Left renal pelvis (tissue), 4 donors: ENCODE measurements at places on chromosomes 13 and 19.
A peak's percentile ranks its signal among the peaks of the same experiment; 100 is the strongest.

GRCh38 chr19:23394511-23394910, 760 bp downstream of the ZNF91 start:
- peak; percentile 6 for DNase-seq

- DNase-seq: no peak
These were observed 5.0 kb upstream of the GRIN3B start for GRCh38 chr19:995051-995827.

DNA sequence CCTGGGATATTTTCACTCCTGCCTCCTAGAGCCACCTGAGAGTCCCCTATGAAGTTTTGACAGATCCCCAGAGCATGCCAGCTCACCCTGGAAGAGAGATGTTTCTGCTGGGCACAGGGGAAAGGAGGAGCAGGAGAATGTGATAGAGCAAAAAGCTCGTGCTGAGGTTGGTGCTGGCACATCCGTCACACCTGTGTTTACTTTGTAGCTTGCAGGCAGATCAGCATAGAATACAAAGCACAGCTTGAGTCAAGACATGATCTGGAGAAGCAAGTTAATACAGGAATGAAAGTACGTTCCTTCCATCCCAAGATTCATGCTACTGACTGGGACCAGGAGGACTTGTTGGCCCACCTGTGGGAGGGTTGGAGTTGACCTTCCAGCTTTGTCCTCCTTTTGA, 46.1 kb downstream of the HSPH1 start:
- DNase-seq: no peak

DNA sequence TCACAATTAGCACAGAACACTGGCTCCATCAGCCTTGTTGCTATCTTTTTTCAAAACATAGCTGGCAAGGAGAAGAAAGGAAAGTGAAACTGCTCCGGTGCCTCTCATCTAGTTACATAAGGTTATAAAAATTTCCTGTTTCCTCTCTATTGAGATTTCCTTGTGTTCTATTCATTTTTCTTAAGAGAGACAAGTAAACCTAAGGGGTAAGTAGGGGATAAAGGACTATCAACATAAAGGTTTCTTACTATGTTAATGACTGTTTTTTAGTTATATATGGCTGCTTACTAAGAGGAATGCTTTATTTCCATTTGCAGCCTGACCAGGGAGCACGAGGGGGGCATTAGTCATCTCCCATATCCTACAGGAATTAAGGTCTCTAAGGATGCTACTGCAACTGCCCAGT, 73.2 kb upstream of the MLNR start:
- DNase-seq: no peak

DNA sequence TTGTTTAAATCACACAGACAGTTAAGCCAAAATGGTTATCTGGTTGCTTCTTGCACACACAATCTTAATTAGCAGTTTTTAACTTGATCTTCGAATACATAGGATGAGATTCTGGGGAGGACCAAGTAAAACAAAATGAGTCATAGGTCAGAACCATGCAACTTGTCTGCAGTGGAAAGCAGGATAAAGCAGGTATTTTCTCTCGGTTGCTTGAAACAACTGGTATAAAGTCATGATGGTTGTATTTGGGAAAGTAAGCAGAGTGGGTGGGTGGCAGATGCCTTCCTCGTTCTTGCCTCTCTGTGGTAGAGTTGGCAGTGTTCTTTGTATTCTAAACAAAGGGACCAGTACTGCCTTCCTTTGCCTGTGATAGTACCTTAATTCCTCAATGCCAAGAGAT, 167.0 kb downstream of the COG6 start:
- DNase-seq: no peak

DNA sequence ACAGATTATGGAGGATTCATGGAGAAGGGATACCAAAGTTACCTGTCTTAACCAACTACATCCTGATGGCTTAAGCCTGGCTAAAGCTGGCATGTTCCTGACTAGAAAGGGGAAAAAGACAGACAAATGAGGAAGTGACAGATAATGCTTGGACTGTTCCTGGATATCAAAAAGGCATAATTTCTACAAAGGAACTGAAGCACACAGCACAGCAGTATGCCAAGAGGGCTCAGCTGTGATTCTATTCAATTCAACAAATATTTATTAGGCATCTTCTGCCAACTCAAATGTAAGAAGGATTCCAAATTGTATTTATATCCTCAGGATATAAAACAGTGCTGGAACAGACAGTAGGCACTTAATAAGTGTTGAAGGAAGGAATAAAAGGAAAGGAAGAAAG, 59.5 kb downstream of the KLF12 start:
- no peak for DNase-seq

- DNase-seq: no peak
These were observed 7.0 kb downstream of the PIP5K1C start for GRCh38 chr19:3693025-3693925.

GRCh38 chr13:101465877-101466276, 13.4 kb downstream of the ITGBL1 start:
- no peak for DNase-seq

GRCh38 chr13:26377038-26377437, 123.1 kb downstream of the CDK8 start:
- no peak for DNase-seq

DNA sequence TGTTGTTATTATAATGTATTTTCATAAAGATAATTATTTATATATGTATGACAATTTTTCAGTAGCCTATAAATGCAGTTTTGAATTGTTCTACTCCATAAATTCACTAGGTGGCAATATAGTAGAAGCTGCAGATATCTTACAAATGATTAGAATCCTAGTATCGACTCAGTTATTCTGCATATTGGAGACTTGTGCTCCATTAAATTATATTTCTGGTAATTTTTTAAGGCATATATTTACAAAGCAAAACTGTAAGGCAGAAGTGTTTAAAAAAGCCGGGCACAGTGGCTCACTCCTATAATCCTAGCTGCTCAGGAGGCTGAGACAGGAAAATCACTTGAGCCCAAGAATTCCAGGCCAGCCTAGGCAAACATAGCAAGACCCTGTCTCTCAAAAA, 58.7 kb downstream of the DPY19L3 start:
- no peak for DNase-seq

DNA sequence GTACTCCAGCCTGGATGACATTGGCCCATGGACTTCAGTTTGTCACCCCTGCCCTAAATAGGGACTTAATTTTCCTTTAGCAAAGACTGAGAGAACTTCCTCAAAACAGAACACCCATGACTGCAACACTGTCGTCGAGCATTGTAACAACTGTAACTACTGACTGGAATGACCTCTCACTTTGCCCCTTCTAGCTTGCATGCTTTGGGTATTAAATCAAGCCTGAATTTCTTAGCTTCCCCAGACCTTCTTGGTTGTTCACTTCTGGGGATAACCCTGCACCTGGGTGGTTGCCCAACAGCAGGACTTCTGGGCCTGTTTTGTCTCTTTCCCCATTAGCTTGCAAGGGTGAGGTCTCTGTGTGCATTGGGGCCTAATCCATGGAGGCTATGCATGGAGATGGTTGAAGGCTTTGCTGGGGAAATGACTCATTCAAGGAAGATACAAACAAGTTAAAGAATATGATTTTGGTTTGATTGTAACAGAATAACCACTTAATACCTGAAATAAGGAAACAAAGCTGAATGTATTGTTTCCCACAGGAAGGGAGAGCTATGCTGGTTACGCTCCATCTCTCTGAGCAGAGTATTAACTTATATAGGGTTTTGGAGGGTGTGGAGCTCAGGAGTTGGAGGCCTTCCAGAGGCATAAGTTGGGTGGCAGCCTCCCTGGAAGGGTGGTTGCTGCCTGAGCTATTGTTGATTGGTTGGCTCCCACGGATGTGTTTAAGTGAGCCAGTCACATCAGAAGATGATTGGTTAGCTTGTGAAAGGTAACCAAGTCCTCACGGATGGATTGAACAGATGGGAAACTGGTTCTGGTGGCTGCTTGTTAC, 34.7 kb upstream of the UBAC2 start:
- DNase-seq: no peak

DNA sequence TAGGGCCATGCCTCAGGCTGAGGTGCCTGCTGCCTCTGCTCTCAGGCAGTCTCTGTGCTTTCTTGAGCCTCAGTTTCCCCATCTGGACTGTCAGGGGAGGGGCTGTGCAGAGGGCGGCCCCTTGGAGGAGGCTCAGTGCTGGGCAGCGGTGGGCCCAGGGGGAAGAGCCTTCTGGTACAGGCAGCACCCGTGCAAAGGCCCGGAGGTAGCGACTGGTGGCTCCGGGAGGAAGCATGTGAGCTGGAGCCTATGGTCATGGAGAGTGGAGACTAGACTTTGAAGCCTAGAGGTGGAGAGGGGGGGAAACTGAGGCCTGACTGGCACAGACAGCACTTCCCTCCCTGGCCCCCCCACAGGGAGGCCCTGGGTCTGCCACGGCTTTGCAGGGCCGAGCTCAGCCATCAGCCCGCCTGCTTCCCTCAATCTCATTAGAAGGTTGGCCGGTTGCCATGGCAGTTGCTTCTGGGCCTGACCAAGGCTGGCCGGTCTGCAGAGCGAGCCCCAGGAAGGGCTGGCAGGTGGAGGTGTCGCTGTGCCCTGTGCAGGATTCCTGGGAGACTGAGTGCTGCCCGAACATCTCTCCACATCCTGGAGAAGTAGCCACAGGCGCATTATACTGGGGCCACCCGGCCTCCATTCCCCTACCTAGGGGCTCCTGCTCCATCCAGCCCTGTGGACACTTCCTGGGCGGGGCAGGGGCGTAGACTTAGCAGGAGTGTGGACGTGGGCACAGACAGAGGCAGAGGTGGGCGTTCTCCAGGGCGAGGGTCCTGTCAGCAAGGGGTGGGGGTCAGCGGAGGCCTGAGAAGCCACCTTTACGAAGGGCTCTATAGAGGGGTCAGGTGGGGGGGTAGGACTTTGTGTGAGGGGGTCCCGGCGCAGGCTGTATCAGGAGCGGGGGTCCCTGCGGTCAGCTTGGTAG, 53.2 kb downstream of the CRTC1 start:
- no peak for DNase-seq

GRCh38 chr19:6718741-6719539, 1.5 kb downstream of the C3 start:
- DNase-seq: no peak

DNA sequence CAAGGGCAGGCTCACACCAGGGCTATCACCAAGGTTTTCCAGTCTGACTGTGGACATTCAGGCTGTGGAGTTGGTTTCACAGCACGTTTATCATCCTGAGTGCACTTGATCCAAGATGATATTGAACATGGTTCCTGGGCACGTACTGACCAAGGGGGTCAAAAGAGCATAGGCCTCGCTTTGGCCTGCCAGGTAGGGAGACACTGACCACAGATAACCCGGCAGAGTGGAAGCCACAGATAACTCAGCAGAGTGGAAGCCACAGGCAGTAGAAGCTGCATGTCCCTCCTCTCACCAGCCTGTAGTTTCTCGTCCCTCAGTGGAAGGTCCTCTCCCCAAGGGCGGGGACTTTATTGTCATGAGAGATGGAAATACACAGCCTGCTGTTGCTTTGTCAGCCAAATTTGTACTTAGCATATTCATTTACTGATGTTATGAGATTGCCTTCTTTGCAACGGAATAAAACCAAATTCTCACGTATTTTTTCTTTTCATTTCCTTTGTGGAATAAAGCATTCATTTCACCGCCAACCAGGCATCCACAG, 8.8 kb upstream of the KRTDAP start:
- no peak for DNase-seq

- peak; percentile 94 for DNase-seq
These were observed at the start of gene ZNF91 for GRCh38 chr19:23395041-23395721. Gene ZNF91, minus strand, starts transcription at chr19:23395471. Its CDS starts 117 bp downstream, at chr19:23395354.

GRCh38 chr19:13127051-13127450, 9.0 kb downstream of the NACC1 start:
- DNase-seq: no peak

DNA sequence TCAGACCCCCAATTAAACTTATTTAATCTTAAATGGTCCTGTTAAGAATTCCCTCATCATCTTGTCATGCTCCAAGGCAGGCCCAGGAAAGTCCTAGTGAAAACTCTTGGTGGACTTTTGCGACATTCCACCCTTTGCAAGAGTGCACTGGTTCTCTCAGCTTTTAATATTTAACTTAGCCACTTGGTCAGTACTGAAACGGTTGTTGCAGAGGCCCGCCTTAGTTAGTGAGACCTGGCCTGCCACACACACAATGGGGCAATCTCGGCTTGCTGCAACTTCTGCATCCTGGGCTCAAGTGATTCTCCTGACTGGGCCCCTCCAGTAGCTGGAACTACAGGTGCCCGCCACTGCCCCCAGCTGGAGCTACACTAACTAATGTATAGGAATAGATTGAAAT, 1366.0 kb downstream of the UQCRFS1 start:
- DNase-seq: no peak

DNA sequence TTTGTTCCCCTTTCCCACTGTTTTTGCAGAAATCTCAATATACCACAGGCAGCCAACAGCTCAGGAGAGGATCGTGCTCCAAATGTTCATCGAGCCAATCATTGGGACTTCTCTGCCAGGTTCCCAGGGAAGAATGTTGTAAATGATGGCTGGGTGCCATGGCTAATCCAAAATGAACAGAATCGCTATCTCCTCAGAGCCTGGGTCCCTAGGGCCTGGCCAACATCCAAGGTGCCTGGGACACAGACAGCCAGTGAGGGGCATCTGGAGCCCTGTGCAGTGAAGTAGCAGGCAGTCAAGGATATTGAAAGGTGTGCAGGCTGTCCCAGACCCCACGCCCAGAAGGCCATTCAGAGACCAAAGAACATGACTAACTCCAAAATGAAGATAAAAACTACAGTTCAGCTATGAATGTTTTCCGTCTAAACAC, 37.8 kb downstream of the BRD4 start:
- DNase-seq: no peak
